ENCODE measurements at places on chromosomes 7 and 10. TPM values are rescaled to one million over a fixed set of nuclear protein-coding genes. Genes with fewer than 3 reads are reported as not detected.

CALCR gene
- total RNA-seq: not detected

ABCA13 gene
- total RNA-seq: 4.9 TPM

SNCG gene
- total RNA-seq: 9.9 TPM

CPA4 gene
- total RNA-seq: 21.3 TPM

MMP21 gene
- total RNA-seq: not detected

UTF1 gene
- total RNA-seq: not detected

STEAP1B gene
- 5.5 TPM for total RNA-seq

LRRTM3 gene
- not detected for total RNA-seq

All from nasal cavity respiratory epithelium epithelial cell of viscerocranial mucosa (primary cell).